ENCODE measurements at places on chromosomes 5 and 9.

- DNase-seq = no peak
These were observed 273.2 kb upstream of the PAPPA start for GRCh38 chr9:115880221-115880885.

DNA sequence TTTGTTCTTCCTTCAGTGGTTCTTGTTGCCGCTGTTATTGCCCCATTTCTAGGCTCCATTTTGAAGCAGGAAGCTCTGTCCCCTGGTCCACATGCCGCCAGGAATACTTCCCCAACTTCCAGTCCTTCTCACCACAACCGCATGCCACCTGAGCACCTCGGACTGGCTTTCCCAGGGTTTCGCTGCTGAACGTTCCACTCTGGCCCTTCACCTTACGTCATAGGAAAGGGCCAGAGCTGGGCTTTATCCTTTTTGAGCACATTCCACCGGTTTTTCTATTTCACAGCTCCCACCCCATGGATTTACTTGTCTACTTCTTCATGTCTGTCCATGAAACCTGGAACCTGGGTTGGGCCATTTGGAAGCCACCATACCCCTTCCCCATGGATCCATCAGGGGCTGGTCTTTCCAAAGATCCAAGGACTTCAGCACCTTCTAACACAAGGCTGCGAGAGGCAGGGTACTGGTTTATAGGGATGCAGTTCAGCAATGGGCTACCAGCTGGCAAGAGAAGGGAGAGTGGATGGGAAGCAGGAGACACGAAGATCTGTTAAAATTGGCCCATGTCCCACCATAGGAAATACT lies 557.4 kb downstream of the BNC2 start:
- DNase-seq = no peak

- no peak for DNase-seq
These were observed 13.7 kb upstream of the NNT start for GRCh38 chr5:43589310-43589709.

GRCh38 chr9:16214677-16215352 lies 655.7 kb downstream of the BNC2 start:
- DNase-seq = no peak

- no peak for DNase-seq
These were observed 1.5 kb downstream of the SMIM32 start for GRCh38 chr5:136191304-136192014.

DNA sequence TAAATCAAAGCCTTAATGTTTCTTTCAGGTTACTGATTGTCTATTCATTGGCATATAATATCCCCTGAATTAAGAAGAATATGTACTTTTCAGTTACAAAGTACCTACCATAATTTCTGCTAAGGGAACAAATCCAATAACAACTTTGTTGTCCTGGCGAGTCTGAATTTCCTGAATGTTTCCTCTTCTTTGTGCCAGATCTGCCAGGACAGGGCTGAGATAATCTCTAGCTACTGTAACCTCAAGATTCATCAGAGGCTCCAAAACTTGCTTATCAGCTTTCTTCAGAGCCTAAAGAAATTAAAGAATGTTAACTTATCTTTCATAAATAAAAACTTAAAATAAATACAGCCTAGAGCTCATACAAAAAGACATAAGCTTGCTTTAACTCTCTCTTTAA lies 37.2 kb downstream of the HEXB start:
- DNase-seq = no peak

DNA sequence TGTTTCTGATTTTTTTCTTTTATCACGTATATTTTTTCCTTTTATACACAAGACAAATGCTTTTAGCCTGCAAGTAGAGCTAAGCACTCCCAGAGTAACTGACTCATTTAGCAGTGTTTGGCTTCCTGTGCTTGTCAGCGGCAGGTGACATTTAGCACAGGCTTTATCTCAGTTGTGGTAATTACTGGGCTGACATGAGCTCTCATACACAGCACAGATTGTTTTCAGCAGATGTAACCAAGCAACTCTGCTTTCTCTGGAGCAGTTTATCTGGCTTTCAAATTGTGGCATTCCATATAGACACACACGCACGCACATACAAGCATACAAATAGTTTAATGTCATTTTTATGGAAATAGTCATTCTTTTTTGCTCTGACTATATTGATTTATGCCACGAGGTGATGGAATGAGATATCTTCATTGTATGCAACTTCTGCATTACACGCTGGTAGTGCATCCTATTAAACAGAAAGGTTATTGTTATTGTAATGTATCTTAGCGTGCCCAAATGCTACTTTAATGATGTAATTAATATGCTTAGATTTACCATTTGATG lies 379.0 kb upstream of the GRAMD2B start:
- DNase-seq = no peak

DNA sequence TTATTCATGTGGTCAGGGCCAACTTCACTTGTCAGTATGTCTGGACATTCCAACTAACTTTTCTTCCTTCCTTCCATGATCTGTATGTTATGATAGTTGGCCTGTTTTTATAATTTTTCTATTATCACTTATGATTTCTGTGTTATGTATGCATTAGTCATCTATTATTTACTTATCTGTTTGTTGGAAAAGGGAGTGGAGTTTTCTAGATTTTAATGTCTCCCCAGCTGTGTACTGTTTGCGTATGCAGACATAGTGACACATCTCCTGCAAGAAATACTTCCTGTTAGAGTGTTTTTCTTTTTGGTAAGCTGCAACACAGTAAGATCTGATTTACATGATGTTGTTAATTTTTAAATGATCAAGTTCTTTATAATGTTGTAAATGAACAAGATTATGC lies 8.7 kb upstream of the INSYN2B start:
- no peak for DNase-seq

- no peak for DNase-seq
These were observed 147.5 kb downstream of the DAB2IP start for GRCh38 chr9:121798941-121799340.

- DNase-seq = no peak
These were observed 116.6 kb upstream of the DPYSL3 start for GRCh38 chr5:147626464-147626863.

GRCh38 chr9:95383185-95383676 lies 65.7 kb upstream of the FANCC start:
- DNase-seq = no peak

- no peak for DNase-seq
These were observed 6.3 kb downstream of the PDE6A start for GRCh38 chr5:149938279-149938678.

DNA sequence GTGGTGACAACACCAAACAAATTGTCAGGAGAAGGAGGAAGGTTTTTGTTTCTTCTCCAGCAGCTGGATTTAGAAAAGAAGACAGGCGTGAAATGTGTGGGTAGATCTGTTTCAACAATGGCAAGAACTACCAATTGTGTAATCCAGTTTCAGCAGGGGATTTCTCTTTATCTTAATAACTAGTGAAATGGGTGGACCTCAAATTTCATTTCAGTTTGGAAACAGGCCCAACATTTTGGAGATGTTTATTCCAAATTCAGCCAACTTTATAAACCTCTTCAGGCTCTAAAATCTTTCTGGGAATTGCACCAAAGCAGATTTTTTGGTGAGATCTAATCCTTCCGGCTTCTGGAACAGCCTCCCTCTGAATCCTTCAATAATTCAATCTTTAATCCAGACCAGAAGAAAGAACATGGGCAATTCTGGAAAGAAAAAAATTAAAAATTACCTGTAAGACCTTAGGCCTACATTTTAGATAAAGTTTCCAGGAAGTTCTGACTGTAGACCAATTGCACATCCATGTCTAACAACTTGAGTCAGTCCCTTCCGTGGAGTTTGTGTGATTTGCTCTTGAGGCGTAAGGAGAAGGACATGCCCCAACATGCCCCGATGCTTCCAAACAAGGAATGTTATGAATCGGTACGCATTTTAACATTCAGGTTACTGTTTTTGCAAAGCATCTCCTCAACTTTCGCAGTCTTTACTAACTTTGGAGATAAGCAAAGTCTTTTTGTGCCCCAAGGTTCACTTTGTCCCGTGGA lies 423.6 kb downstream of the IRX1 start:
- DNase-seq = no peak

DNA sequence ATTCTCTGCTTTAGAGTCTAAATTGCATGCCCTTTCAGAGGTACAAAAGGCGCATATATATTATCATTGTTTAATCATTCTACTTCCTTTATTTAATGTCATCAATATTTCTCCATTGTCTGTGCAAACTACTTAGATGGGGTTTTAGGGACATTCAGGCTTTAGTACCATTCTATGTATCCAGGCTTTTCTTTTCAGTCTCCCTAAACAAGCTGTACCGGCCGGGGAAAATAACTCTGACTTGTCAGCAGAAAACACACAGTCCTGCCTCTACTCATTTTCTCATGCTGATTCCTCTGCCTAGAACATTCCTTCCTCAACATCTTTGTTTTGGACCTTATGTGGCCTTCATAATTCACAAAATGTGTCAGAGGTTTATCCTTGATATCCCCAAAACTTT lies 392.1 kb upstream of the DAB2 start:
- DNase-seq = no peak

- DNase-seq = no peak
These were observed 211.5 kb upstream of the GAS1 start for GRCh38 chr9:87158765-87159164.

GRCh38 chr5:14483504-14484157 lies 98.0 kb upstream of the OTULINL start:
- no peak for DNase-seq

DNA sequence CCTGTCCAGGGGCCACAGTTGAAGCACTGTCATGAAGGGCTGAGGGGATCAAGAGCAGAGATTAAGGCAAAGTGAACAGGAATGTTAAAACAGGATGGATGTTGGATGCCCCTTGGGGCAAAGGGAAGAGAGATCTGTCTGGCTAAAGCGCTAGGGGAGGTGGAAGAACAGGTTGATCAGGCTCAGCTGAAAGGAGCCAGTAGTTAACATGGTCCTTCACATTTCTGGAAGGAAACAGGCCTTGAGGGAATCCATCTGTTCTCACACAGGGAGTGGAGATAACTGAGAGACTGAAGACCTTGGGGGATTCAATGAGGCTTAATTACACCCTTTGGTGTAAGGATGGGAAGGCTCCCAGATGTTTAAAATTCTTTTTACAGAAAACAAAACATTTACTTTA lies 5.8 kb downstream of the HAPLN1 start:
- DNase-seq = no peak

GRCh38 chr9:85223506-85224125 lies 518.1 kb downstream of the AGTPBP1 start:
- DNase-seq = no peak

DNA sequence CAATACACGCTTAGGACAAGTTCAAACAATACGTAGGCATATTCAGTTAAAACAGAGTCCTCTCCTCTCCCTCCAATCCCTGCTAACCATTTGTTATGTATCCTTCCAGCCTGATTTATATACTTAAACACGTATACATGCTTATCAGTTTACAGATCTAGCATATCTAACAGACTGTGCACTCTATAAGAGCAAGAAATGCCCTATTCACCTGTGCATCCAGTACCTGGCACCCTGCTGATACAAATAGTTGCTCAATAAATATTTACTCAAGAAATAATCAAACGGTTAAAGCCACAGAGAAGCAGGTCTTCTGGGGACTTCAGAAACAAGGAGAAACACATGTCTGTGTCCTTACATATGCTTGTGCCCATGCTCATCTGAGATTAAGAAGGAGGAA lies 55.9 kb downstream of the MLLT3 start:
- no peak for DNase-seq

DNA sequence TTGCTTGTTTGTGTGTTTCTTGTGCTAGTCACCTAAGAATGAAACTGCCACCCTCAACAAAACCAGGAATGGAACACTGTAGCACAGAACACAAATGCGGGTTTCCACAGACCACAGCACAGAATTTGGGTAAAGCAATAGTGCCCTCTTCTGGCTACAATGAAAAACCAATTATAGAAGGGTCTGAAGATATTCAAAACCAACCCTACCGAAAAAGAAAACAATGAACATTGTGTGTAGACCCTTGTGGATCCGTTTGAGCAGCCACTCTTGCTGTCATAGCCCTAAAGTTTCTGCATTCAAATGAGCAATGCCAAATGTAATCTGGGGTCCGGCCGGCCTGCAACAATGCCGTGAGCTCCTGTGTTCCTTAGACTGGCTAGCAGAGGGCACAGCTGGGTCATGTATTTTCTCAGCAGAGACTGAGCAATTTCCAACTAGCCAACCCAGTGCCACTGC lies 8.3 kb upstream of the ENC1 start:
- DNase-seq = no peak

DNA sequence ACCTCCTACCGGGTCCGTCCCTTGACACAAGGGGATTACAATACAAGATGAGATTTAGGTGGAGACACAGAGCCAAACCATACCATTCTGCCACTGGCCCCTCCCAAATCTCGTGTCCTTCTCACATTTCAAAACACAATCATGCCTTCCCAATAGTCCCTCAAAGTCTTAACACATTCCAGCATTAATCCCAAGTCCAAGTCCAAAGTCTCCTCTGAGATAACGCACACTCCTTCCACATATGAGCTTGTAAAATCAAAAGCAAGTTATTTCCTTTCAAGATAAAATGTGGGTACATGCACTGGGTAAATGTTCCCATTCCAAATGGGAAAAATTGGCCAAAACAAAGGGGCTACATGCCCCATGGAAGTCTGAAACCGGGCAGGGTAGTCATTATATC lies 463.9 kb upstream of the CDH9 start:
- DNase-seq = no peak

DNA sequence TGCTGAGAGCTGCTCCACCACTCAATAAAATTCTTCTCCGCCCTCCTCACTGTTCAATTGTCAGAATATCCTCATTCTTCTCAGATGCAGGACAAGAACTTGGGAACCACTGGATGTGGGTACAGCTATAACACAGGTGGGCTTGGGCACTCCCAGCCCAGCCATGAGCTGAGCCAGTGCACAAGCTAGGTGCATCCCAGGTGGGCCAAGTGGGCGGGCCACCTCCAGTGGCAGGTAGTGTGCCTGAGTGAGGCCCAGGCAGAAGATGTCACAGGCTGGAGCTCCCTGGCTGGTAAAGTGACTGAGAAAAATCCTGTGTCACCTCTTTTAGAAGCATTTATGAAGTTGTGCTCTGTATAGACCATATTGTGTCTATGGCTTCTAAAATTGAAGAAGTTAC lies 501.6 kb upstream of the TYRP1 start:
- DNase-seq = no peak

GRCh38 chr5:138985683-138986082 lies 110.5 kb upstream of the LRRTM2 start:
- DNase-seq = no peak

- DNase-seq = no peak
These were observed 349.3 kb upstream of the ACTBL2 start for GRCh38 chr5:57831932-57832331.

- no peak for DNase-seq
These were observed 62.2 kb downstream of the ADAMTS16 start for GRCh38 chr5:5202321-5202720.

GRCh38 chr9:94847486-94847885 lies 121.0 kb downstream of the AOPEP start:
- no peak for DNase-seq

GRCh38 chr5:170303549-170303948 lies 6.0 kb upstream of the LCP2 start:
- DNase-seq = no peak

DNA sequence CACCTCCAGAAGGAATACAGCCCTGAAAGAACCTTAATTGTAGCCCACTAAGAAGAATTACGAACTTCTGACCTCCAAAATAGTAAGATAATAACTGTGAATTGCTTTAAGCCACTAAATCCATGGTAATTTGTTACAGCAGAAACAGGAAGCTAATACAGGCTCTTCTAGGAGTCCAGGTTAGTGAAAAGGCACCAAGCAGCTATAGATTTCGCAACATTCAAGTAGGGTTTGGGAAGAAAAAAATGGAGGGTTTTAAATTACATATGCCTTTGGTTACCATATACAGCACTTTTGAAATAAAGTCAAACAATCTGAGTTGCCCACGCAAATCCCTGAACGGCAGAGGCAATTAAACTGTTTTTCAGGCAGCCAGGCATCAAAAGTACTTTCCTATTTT lies 1.7 kb upstream of the ACTL7A start:
- DNase-seq = no peak

Measured in C1 segment of cervical spinal cord (tissue), 14 donors.